ENCODE measurements at places on chromosomes 3 and 15.

GRCh38 chr3:19002606-19003005 lies 145.7 kb upstream of the KCNH8 start:
- no peak for DNase-seq

- DNase-seq: no peak
These were observed 647.1 kb downstream of the NTRK3 start for GRCh38 chr15:87609474-87609873.

GRCh38 chr15:69377216-69377970 lies 36.8 kb upstream of the KIF23 start:
- DNase-seq: no peak

GRCh38 chr15:70197318-70197944 lies 99.7 kb upstream of the TLE3 start:
- DNase-seq: no peak

GRCh38 chr3:178669022-178669601 lies 132.9 kb downstream of the KCNMB2 start:
- no peak for DNase-seq

- no peak for DNase-seq
These were observed 153.7 kb downstream of the ANO10 start for GRCh38 chr3:43468133-43468532.

- no peak for DNase-seq
These were observed 36.2 kb upstream of the ARID3B start for GRCh38 chr15:74504836-74505235.

GRCh38 chr3:9013782-9014563 lies 50.7 kb upstream of the RAD18 start:
- no peak for DNase-seq

GRCh38 chr15:60385620-60386552 lies 11.9 kb downstream of the ANXA2 start:
- DNase-seq: no peak

GRCh38 chr3:116139641-116140040 lies 305.6 kb downstream of the LSAMP start:
- no peak for DNase-seq

GRCh38 chr15:60374628-60375081 lies 23.1 kb downstream of the ANXA2 start:
- no peak for DNase-seq

DNA sequence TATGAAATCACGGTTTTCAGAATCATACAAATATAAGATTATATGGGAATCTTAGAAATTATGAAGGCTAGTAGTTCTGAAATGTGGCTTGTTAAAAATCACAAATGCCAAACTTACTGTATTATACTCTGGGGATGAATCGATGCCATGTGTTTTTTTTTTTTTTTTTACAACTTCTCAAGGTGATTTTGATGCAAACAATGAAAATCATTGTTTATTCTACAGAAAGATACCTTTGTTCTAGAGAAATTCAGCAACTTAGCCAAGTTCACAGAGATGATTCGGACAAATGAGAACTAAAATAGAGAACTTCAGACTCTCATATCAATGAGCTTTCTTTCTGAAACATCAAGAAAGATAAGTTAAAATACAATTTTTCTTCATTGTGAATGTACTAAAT lies 92.0 kb downstream of the ZPLD1 start:
- DNase-seq: no peak

Measured in hematopoietic multipotent progenitor cell (in vitro differentiated cells).